Anterior cingulate cortex (tissue), 58 donors: ENCODE measurements at places on chromosomes 7 and 10.

- no peak for DNase-seq
Observed at GRCh38 chr10:96416643-96417042, 57.8 kb upstream of the OPALIN start.

DNA sequence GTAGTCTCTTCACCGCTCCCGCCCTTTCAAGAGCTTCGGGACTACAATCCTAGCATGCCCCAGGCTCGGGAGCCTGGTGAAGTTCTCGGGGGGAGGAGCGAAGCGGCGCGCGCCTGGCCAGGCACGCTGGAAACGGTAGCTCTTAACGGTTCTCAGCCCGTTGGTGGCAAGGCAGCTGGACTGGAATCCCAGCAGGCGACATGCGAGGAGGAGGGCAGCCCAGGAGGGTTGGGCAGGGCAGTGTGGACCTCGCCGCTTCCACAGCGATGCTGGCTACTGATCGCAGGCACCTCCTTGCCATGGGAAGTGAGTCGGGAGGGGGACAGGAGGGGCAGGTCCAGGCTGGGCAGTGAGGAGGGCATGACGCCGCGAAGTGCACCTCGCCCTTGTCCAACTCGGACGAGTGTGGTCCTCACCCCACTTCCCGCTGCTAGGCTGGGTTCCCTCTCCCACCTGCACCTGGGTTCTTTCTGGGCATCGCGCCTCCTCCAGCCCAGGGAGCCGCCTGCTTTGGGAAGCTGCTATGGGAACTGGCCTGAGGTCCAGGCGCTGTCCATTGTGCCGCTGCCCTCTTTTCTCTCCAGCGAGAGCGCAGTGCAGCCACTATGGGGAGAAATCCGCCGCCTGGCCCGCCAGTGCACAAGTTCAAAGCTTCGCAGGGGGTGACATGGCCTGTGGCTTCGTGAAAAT is 367.8 kb upstream of the NUPR2 start:
- no peak for DNase-seq

DNA sequence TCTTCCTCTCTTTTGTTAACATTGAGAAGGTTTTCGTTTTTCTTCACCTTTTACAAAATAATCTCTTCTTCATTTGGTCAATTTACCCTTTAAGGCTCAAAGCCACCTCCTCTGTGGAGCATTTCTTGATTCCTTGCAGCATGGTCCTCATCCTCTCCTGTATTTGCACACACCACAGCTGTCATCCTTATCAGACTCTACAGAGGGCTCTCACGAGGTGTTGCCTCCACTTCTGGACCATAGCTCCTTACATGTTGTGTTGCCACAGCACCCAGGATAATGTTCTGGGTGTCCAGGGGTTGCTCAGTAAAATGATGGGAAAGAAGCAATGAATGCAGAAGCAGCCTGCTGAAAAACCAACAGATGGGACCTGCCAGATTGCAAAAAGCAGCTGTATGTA is 192.8 kb downstream of the SH2D4B start:
- no peak for DNase-seq

GRCh38 chr10:74500026-74500704 is 326.2 kb upstream of the KAT6B start:
- DNase-seq = no peak

- DNase-seq = no peak
Observed at GRCh38 chr7:14850039-14850438, 52.5 kb downstream of the DGKB start.

- DNase-seq = peak; percentile 80
Observed at GRCh38 chr7:80127412-80128160, 7.0 kb upstream of the GNAI1 start.

- no peak for DNase-seq
Observed at GRCh38 chr7:71133856-71134255, 1.9 kb downstream of the GALNT17 start.

DNA sequence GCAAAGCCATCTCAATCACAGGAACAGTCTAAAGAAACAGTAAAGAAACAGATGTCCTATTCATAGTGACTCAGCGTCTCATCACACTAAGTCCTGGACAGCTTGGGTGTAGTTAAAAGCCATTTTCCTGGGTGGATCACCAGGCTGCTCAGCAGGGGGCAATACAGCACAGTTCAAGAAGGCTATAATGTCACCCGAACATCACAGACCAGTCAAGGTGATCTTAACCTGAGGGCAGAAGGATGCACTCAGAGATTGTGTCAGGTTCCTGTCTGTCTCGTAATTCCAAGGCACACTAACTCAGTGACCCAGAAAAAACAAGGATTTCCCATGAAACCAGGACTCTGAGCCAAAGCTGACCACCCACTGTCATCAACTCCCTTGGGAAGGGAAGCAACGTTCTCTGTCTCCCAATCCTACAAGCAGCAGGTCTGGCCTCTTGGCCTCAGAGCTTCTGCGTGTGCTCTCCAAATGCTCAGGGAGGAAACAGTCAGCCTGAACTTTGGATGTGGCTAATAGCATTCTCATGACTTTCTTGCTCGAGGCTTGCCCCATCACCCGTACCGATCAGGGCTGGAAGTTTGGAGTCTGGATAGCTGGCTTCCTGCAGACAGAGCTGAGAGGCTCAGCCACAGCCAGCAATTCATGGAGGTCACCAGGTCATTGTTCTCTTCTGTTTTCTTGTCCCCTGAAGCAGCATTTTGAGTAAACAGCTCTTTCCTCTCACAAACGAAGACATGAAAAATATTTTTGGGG is 90.4 kb upstream of the FAM171A1 start:
- no peak for DNase-seq

GRCh38 chr7:116139807-116140206 is 70.5 kb upstream of the TES start:
- no peak for DNase-seq

GRCh38 chr10:73814896-73815718 is 3.7 kb upstream of the NDST2 start:
- no peak for DNase-seq

GRCh38 chr10:76647301-76647700 is 990.3 kb downstream of the KCNMA1 start:
- DNase-seq = no peak

DNA sequence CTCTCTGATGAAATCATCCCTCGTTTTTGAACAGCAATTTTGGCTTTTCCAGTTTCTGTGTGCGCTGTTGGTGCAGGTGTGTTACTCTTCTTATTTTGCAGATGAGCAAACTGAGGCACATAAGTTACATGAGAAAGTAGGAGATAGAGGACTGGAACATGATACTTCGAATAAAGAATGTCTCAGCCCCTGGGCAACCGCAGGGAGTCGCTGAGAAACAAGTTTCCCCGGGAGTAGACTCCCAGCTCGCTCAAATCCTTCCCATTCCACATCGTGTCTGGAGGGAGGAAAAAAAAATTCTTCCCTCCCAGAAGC is 18.0 kb downstream of the MXI1 start:
- DNase-seq = no peak

GRCh38 chr10:72736828-72737220 is 44.9 kb downstream of the MCU start:
- no peak for DNase-seq

GRCh38 chr10:114179148-114179547 is at the start of gene TDRD1:
TSS of gene TDRD1 (plus strand) at chr10:114179353. CDS start at chr10:114187832, 8,479 bp downstream.
- no peak for DNase-seq

DNA sequence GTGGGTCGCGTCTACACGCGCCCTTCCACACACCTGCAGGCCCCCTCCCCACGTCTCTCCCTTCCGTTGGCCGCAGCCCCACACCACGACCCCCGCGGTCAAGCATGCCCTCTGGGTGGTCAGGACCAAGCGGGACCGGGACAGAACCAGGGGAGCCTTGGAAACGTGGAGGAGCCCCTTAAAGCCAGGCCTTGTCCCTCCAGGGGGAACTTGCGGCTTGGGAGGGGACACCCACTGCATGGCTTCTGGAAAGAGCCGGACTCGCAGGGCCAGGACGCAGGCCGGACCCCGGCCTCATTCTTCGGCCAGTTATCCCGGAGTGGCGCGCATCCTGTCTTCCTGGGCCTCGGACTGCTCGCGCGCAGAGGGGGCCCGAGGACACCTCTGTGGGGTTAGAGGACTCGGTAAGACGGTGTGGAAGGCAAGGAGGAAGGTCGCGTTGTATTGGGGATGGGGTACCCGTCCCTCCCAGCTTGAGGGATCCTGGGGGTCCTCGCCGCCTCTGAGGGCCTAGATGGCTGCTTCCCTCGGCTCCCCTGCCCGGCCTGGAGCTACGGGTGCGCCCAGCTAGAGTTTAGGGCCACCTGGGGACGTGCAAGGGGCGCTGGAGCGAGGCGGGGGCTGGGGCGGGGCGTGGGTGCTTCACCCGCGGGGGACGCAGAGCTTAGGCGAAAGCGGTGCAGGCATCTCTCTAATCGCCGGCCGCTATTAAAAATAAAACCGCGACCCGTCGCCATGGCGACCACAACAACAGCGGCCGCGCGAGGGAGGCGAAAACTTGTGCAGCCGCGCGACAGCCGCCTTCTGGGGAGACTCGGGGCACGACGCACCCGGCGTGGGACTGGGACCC is 1.8 kb upstream of the PDGFA start:
- no peak for DNase-seq

DNA sequence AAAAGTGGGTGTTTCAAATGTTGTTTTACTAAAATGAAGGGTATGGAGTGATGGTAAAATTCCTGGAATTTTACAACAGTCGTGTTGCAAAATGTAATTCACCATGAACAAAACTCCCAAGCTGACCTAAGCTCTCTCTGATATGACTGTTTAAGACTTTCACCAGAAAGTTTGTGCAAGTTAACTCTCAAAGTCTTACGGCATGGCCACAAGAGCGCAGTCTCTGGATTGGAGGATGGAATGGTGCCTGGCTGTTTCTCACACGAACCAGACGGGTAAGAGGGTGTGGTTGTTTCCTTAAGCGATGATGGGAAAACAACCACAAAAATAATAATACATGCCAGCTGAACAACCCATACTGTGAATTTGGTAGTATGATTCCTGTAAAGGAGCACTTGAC is 662.5 kb downstream of the KCNMA1 start:
- no peak for DNase-seq

- DNase-seq = no peak
Observed at GRCh38 chr7:143394777-143395176, 13.6 kb downstream of the ZYX start.

DNA sequence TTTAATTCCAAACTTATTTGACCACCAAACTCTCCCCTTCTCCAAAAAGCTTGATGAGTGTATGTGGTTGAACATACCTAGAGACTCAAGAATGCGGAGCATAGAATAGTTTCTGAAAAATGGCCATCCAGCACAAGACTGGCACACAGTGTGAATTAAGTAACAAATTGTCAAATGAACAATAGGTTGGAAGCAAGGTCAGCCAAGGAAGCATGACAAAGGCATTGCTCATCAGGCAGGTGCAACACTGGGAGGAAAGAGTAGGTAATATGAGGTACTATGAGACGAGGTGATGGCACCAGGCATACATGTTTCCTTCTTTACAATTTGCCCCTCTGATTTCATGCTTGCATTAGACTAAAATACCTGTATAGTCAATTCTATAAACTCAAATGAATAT is 73.7 kb downstream of the DKK1 start:
- no peak for DNase-seq

GRCh38 chr7:121561717-121562116 is 165.6 kb upstream of the FAM3C start:
- no peak for DNase-seq

- no peak for DNase-seq
Observed at GRCh38 chr10:24208661-24209431, at the start of gene KIAA1217. TSS of gene KIAA1217 (plus strand) at chr10:24209138. CDS start at chr10:24209194, 56 bp downstream.

DNA sequence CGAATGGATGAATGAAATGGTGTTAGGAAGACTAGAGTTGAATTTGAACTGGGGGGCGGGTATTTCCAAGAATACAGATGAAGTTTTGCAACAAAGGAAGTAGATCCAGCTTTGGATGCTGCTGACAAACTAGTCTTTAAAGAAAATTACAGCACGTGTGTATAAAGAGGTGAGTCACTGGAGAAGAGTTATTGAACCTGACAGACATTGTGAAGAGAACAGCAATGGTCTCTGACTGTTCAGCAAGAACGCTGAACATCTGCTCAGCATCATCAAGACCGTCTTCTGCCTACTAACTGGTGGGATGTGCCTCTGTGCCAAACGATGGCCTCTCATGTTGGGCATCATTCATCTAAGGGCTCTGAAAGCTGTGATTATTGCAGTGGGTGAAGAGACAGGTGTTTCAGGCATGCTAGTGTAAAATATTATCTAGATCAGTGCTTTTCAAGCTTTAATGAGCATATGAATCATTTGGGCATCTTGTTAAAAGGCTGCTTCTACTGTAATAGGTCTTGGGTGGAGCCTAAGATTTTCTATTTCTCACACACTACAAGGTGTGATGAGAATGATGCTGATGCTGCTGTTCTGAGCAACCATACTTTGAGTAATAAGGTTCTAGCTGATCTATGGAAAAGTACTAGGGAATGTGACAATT is 291.3 kb downstream of the PTEN start:
- DNase-seq = no peak

DNA sequence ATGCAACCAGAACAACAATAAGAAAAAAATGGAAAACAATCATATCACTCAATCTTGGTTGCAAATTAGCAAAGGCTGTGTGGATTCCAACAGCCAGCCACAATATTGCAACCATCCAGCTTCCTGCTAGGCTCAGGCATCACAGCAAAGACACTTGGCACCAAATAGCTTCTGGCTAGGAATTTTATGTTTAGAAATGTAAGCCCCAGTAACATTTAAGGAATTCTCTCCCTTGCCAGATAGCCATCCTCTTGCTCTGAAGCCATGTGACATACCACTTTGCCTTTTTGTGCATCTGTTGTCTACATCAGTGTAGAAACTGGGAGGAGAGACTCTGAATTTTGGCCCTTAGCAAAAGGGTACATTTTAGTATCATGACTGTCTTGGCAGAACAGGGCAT is 22.2 kb downstream of the MKX start:
- no peak for DNase-seq

GRCh38 chr10:35852721-35853120 is 210.6 kb upstream of the FZD8 start:
- DNase-seq = no peak

DNA sequence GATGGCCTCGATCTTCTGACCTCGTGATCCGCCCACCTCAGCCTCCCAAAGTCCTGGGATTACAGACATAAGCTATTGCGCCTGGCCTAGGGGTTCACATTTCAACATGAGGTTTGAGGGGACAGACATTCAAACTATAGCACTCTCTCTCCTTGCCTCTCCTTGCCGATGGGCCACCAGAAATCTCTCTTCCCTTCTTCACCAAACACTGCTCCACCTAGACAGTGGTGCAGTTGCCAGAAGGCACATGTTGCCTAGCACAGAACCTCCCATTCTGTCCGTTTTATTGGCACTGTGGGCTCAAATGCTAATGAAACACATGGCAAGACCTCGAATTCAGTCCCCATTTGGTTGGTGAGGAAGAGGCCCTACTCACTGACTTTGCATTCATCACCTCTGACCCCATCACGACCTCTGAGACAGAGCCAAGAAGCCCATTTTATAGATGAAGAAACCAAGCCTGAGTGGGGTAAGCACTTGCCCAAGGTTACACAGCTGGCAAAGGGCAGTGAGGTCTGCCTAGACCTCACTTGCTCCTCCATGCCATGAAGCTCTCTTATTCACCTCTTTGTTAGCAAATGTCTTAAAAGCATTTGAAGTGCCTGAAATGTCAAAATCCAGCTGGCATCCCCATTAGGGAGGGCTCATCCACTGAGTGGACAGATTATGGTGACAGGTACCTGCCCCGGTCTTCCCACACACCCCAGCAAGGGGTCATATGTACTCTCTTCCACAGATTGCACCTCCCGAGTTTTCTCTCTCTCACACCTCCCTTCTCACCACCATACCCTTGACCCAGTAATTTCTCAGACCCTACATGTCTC is 34.0 kb downstream of the GPRIN2 start:
- DNase-seq = no peak

GRCh38 chr7:87600130-87601124 is at the start of gene ABCB1:
TSS of gene ABCB1 (minus strand) at chr7:87600884. CDS start at chr7:87600184, 700 bp downstream.
- peak; percentile 32 for DNase-seq

- peak; percentile 84 for DNase-seq
Observed at GRCh38 chr10:22321156-22321923, 441 bp downstream of the BMI1 start.

GRCh38 chr7:1105189-1105588 is 17.3 kb downstream of the GPER1 start:
- no peak for DNase-seq
